AG08395 (cell line): ENCODE measurements at places on chromosomes 4 and X.

DNA sequence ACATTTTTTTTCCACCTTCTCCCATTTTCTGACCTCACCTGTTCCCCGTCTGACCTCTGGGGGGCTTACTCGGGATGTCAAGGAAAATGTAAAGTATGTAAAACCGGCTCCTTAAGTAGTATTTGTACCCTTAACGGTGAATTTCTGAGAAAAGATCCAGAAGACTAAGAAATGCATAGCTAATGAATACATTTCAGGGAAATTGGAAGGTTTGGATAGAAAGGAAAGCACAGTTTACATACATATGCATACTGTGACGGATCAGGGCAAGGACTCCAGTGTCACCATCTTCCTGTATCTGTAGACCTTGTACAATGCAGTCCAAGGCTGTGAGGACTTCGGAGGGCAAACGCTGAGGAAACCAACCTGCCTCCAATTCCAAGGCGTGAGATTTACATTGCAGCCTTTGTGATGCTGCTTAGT lies 2185.9 kb upstream of the TENM3 start:
- no peak for DNase-seq

DNA sequence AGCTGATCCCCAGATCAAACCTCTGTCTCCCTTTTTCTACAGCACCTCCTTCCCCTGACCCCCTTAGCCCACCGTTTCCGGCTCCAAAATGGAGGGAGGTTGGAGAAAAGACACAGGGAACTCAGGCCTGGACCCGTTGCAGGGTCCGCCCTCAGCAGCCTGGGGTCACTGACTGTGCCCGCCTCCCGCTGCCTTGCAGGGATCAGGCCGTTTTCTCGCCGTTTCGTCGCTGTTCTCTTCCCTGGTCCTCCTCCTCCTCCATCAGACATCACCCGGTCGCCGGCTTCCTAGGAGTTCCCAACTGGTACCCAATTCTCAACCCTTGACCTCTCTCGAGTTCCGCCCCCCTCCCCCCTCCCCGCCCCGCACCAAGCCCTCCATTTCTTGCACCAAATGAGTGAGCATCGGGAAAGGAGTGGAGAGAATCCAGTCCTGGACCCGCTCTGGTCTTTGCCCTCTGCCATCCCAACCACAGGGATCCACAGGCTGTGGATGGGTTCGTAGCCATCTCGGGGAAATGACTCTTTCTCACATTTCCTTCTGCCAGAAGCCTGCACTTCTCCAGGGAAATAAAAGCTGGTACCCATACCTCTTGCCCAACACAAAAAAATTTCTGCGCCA lies 493 bp downstream of the TCEAL5 start:
- DNase-seq: no peak

DNA sequence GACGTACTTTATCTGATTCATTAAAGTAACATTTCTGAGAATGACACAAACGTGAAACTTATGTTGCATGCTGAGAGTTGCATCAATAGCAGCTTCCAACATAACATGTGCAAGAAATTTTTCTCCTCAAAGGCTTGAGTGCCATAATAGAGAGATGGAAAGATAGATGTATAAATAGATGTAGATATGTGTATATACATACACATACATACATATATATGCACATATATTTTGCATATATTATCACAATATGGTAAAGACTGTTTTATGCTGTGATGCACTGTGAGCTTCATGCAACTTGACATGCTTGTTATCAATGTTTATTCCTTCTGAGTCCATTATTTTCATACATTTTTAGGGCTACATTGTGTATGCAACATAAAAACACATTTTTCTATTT lies 270.6 kb upstream of the GALNTL6 start:
- no peak for DNase-seq

- DNase-seq: no peak
Measured at GRCh38 chr4:100816436-100817045, 298.7 kb upstream of the EMCN start.

- no peak for DNase-seq
Measured at GRCh38 chr4:45484740-45485139, 639.1 kb downstream of the GABRG1 start.

- no peak for DNase-seq
Measured at GRCh38 chr4:122992641-122993040, 70.2 kb upstream of the NUDT6 start.

GRCh38 chrX:54182864-54183613 lies at the start of gene FAM120C:
TSS of gene FAM120C (minus strand) at chrX:54183254. CDS start at chrX:54183198, 56 bp downstream.
- DNase-seq: peak; percentile 93

DNA sequence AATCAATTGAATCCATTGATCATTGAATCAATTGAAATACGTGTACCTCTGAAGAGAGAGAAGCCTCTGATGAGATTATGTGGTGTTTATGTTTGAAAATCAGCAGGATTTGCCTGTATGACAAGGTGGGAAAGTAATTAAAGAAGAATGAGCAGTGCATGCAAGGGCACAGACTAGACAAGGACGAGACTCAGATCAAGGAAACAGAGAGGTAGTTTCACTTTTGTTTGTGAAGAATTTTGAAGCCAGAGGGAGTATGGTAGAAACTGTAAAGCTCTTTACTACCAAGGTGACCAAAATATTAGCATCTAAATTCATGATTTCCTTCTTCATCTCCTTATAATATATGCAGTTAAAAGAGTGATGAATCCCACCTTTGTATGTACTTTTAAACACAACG lies 1830.0 kb upstream of the IGFBP7 start:
- no peak for DNase-seq

DNA sequence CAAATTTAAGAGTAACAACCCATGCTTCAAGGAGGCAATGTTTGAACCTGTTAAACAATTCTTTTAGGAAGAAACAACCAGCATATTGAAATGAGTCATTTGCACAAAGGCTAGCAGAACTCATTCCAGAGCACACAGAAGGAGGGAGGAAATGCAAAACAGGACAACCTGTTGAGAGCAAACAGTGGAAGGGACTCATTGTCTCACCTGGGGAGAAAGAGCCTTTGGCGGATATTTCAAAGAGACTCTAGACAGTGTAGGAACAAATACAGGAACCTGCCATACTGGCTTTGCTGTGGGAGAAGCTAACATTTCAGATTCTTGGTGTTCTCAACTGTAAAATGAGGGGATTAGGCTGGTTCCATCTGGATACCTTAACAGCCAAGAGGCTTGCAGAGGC lies 14.8 kb upstream of the RASGEF1B start:
- DNase-seq: no peak

- DNase-seq: no peak
Measured at GRCh38 chr4:76709772-76710090, 188.2 kb downstream of the SOWAHB start.

GRCh38 chr4:20723019-20723418 lies 22.8 kb downstream of the PACRGL start:
- peak; percentile 13 for DNase-seq

GRCh38 chr4:79854856-79855502 lies 218.1 kb downstream of the ANTXR2 start:
- DNase-seq: peak; percentile 3

DNA sequence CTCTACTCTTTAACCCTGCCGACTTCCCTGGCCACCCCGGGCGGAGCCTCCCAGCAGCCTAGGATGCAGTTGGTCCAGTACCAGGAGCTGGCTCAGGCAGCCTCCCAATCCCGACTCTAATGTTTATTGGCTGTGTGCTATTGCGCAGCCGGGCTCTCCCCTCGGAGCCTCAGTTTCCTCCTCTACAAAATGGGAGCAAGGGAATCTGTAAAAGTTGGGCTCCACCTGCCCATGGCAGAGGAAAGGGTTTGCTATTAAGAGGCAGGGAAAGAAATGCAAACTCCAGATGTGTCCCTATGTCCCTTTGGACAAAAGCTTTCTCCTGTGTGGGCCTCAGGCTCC lies 140.8 kb upstream of the PJA1 start:
- DNase-seq: no peak

DNA sequence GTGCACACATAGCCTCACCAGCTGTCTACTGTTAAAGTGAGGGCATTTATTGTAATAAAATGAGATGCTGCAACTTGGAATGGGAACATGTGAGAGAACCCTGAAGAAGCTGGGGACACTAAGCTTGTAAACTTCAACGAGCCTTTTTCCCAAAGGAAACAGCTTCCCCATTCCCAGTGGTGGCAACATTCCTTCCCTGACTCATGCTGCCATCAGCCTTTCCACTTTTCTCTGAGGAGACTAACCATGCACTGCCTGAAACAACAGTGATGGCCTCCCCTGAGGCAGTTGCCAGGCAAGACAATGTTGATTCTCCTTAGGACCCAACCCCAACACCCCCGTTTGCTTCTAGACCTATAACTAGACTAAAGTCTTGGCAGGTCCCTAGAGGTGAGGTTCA lies 928.3 kb downstream of the GLUD2 start:
- DNase-seq: peak; percentile 3

DNA sequence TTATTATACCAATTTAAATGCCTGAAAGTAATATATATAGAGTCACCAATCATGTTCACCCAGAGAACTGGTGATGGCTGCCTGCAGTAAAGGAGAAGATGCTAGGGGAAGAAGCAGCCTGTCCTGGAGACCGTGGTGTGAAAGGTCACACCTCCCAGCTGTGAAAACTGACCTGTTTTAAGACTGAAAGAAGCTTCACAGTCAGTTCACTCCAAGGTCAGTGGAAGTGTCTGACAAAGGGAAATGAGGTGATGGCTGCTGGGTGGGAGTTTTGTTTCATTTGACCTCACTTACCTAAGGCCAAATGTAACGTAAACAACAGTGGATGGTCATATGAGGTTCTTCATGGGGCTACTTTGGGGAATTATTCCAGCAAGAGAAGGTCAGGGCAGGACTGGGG lies 352.1 kb upstream of the GATB start:
- DNase-seq: no peak

GRCh38 chrX:11423362-11423818 lies 130.2 kb downstream of the AMELX start:
- DNase-seq: peak; percentile 68

DNA sequence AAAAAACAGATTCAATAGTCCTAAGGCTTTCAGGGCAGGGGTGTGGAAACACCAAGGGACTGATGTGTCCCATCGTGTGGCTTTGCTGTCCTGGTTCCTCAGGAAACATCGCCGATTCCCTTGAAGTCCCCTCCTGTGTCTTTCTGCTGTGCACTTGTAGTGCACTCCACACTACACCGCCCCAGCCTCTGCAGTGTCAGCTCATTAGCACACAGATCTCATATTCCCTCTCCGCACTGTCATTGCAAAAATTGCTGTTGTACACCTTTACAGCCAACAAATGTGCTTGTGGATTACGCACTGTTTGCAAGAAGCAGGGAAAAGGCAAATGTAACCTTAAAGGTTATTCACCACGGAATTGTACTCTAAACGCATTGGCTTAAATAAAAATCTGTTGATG lies 5.3 kb downstream of the GRIA3 start:
- no peak for DNase-seq

GRCh38 chr4:145760176-145760575 lies 80.2 kb downstream of the C4orf51 start:
- no peak for DNase-seq

DNA sequence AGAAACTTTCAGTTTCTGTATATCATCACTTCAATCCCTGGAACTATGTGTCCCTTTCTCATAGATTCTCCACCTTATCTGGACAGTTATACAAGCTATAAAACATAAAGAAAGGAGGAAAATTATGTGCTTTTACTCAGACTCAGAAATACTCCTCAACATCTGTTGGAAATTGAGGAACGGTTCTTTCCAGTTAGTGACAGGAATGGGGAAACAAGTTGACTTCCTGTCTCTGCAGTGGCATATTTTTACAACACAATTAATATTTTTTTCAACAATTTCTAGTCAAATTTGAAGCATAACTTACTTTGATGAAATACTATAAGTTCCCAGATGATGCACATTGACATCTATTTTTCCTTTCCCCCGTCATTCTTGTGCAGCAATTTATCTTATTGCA lies 27.9 kb downstream of the ABHD18 start:
- no peak for DNase-seq

DNA sequence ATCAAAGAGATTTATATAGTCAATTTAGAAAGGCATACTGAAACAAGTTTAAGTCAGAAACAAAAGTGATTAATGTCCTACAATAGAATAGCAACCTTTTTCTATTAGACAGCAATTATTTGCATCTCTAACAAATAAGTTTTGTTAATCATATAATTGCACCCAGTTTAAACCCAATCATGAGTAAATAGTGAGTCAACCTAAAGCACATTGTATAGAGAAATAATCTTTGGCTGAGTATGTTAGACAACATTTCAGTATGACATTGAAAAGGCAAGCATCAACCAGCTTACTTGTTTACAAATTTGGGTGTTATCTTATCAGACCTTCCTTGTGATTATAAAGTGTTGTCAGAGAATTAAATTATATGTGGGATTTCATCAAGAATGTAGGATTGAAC lies 209.5 kb downstream of the IL15 start:
- no peak for DNase-seq

- DNase-seq: no peak
Measured at GRCh38 chr4:38865445-38865844, 2.2 kb upstream of the FAM114A1 start.

- no peak for DNase-seq
Measured at GRCh38 chr4:38073596-38074234, 113.5 kb downstream of the PTTG2 start.

DNA sequence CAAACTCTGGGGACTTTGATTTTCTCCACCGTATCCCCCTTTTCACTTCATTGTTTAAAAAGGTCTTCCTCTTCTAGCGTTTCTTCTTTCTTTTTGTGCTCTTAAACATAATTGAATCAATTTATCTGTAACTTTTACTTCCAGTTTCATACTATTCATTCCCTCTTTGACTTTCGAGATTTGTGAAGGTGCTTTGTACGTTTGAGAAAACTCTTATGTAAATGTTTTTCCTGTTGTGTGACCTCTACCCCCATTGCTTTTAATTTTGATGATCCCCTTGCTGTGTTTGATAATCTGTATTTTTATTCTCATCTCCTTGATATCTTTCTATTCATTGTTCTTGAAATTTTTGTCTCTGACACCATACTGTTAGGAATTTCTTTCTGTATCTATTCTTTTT lies 4.8 kb downstream of the USP38 start:
- no peak for DNase-seq

DNA sequence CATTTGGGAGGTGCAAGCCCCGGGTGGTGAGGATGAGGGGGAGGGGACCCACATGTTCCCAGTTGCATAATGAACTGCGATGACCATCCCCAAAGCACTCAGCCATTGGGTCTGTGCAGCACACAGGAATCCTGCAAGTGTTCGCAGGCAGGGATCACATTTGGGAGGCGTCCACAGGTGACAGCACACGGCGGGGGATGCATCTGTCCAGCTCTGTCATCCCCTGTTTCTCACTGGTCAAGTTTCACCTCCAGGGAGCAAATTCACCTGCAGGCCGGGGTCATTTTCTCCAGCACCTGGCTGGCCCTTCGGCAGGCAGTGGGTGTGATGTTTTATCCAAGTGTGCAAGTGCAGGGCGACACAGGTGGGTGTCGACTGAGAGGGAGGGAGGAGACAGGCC lies 33.3 kb upstream of the SORCS2 start:
- no peak for DNase-seq

GRCh38 chrX:39948582-39948981 lies 149.2 kb downstream of the BCOR start:
- DNase-seq: no peak
